ENCODE measurements at places on chromosomes 13 and 19.

DNA sequence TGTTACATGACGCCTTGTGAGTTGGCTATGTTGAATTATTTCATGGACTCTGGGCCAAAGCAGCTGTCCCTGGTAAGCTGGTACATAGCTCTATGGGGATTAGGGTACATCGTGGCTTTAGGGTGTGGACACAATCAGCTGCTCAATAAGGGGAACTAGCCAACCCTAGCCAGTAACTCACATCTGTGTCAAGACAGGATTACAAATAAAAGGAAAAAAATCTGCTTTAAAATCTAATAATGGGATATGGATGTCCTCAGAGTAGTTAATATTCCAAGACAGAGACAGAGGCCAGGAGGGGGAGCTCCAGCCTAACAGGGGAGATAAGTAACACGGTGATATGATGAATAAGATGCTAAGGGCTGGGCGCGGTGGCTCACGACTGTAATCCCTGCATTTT, 21.1 kb upstream of the ZNF766 start:
- no peak for DNase-seq

- DNase-seq = no peak
Measured at GRCh38 chr19:43660971-43661360, 9.0 kb downstream of the PLAUR start.

- no peak for DNase-seq
Measured at GRCh38 chr19:7544626-7545025, 9.1 kb downstream of the PNPLA6 start.

DNA sequence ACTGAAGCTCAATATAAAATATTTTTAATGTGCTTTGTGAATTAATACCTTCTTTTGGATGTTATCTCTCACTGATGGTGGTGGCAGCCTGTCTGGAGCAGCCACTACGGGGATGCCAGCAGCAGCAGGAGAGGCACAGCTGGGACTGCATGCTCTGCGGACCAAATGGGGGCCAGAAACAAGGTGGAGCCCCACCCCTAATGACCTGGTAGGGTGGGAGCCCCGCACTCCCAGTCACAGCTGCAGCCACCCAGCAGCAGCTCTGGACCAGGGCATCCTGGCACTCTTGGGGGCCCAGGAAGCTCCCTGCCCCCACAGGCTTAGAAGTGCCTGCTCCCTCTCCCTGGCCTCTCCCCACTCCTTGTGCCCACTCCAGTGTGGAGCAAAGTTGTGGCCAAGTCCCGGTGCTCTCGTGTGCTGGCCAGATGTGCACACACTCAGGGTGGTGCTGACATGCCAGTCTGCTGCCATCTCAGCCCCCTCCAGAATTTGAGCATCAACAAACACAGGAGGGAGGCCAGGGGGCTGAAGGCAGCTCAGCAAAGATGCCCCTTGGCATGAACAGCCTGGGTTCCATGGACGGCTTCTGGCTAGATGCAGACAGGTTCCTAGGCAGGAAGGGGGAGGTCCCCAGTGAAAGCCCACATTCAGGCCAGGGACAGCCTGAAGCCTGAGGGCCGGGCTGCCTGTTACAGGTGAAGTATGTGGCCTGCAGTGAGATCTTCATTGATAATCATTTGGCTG, 696.7 kb upstream of the SLITRK5 start:
- DNase-seq = no peak

GRCh38 chr19:49340069-49340864, 5.1 kb downstream of the CD37 start:
- DNase-seq = no peak

DNA sequence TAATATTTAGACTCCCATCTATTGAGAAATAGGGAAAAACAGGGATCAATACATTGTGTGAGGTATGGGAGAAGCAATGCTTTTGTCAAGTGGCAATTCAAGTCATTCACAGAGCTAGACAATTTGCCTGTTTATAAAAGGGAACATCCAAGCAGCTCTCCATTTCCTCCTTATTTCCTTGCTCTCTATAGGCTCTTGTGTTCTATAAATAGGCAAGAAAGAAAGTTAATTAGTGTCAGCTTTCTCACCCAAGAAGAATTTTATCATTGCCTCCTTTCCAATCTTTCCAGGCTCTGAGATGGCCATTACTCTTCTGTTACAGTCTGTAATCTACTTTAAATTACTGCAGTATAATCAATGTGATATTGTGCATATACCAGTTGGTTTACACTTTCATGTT, 199.9 kb downstream of the LHFPL6 start:
- no peak for DNase-seq

GRCh38 chr13:52758114-52758513, 18.5 kb upstream of the CNMD start:
- no peak for DNase-seq

DNA sequence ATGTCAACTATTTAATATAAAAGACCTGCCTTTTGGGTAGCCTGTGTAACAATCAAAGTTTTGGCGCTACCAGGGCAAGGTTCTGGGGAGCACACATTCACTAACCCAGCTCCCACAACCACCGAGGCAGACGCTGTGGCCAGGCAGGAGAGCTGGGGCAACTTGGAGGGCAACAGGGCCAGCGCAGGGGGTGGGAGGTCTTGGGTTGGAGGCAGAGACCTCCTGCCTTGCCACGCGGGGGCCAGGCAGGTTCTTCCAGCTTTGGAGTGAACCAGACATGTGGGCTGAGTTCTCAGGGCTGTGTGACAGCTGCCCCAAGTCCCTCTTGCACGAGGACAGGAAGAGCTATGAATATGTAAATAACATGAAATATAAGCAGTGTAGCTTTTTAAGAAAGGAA, 30.3 kb upstream of the MCF2L start:
- no peak for DNase-seq

DNA sequence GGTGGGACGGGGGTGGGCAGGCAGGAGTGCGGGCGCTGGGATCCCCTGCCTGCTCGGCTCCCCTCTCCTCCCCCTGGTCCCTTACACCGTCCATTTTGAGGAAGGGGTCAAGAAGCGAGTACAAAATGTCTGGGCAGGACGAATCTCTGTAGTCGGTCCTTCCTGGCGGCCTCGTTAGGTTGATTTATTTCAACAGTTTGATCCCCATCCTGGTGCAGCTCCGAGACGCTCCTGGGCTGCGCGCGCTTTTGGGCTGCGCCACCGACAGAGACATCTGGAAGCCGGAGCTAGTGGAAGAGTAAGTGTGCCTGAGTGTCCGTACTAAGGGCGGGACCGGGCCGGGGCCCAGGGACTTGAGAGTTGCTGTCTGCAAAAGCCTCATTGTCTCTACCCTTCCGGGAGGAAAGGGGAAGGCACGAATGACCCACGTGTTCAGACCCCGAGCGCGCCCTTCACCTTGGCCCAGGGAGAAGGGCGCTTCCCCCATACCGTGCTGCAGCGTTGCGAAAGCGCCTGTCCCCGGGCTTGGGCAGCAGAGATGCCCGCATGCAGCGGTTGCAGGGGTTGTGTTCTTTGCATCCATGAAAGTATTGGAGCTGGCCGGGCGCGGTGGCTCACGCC, 1.8 kb downstream of the ZNF114 start:
- peak; percentile 90 for DNase-seq

DNA sequence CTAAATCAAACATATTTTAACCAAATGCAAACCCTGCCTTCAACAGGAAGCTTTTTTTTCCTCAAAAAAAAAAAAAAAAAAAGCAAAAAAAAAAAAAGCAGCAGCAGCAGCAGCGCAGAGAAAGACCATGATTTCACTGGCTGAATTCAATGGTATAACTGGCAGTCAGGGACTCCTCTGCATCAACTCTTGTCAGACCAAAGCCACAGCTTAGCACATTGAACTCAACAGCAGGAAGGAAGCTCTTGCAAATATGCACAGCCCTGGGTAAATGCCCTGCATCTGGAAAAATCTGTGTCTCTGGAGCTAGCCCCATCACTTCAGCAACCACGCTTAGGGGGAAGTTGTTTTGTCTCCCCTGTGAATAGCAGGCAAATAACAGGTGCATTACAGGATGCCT, 17.6 kb upstream of the DHRS12 start:
- no peak for DNase-seq

DNA sequence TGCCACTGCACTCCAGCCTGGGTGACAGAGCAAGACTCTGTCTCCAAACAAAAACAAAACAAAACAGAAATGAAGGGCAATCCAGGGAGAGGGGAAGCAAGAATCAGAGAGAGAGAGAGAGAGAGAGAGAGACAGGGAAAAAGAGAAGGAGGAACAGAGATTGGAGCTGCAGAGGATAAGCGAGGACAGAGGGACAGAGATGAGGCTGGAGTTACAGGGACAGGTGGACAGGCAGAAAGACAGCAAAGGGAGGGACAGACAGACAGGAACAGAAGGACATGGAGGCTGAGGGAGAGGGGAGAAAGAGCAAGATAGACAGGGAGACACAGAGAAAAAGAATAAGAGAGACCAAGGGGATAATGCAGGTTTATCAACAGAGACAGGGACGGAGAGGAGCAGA, 1.3 kb upstream of the CRX start:
- no peak for DNase-seq

DNA sequence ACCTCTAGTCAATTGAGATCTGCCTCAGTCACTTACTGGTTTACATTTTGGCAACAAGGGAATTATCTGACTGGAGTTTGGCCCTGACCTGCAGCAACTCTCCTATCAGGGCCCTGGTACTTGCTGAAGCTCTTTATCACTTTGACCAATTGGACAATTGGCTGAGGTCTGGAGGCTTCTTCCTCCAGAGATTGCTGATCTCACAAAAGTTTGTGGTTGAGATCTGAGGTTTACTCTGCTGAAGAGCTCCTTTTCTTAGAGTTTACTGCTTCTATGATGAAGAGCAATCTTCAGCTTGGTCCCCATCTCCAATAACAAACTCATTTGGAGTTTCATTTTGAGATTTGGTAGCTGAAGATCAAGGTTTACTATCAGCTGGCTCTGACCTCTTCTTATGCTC, 276.9 kb upstream of the SGCG start:
- no peak for DNase-seq

GRCh38 chr13:96525715-96526114, 435.8 kb downstream of the HS6ST3 start:
- no peak for DNase-seq

DNA sequence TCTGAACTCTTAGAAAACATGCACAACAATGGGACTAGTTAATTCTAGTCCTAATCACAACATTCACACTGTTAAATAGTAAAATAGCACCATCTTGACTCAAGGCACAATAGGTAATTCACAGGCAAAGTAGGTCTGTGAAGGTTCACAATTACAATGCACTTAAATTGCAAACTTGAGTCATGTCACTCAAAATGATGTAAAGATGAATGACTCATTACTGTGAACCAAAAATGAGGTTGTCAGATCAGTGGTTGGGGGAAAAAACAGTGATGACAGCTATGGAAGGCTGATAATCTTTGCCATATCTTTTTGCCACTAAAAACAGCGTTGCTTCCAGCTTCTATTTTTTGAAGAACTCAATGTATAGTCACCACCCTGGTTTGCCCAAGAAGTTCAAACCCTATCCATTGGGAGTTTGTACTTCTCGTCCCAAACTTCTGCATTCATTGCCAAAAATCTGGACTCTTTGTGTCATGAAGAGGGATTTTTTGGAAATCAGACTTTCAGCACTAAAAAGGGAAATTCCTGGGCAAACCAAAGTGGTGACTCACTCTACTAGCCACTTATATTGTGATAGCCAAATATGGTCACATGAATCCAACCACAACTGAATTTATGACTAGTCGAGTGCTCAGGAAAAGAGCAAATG, 200.9 kb upstream of the TMTC4 start:
- no peak for DNase-seq

GRCh38 chr13:112651311-112651710, 38.5 kb upstream of the ATP11A start:
- no peak for DNase-seq

DNA sequence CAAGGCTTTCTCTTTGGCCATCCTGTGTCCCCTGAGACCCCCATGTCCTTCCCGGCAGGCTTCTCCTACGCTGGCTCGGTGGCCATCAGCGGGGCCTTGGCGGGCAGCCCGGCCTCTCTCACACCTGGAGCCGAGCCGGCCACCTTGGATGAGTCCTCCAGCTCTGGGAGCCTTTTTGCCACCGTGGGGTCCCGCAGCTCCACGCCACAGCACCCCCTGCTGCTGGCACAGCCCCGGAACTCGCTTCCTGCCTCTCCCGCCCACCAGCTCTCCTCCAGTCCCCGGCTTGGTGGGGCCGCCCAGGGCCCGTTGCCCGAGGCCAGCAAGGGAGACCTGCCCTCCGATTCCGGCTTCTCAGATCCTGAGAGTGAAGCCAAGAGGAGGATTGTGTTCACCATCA, 14.2 kb downstream of the PLEKHJ1 start:
- no peak for DNase-seq

DNA sequence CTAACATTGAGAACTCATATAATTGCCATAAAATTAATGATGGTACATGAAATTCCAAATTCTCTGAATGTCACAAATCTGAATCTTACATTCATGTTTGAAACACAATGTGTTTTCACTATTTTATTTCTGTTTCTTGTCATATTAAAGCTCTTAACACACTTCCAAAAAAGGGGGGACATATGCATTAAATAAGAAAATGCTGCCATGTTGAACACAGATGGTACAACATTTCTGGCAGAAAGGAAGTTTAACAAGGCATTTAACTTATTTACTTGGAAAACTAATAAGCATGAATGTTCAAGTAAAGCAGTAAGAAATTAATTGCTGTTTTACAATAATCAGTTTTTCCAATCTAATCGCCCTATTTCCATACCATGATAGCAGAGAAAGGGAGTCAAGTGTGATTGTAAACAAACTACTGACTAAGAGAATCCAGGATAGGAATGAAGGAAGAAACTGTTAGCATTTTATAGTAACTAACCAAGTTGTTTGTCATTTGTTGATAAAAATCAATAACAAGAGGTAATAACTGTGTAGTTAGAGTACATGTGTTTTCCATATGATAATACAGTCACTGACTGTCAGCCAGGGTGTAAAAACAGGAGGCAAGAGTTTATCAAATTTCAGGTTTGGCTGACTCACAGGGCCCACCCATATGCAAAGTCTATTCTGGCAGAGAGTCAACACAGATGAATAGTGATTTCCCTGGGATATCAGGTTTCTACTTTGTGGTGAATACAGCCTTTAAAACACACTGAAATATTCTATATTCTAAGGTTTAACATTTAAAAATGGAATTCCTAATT, 5.7 kb upstream of the FOXO1 start:
- no peak for DNase-seq

- DNase-seq = no peak
Measured at GRCh38 chr13:49216334-49216733, 3.8 kb upstream of the MLNR start.

DNA sequence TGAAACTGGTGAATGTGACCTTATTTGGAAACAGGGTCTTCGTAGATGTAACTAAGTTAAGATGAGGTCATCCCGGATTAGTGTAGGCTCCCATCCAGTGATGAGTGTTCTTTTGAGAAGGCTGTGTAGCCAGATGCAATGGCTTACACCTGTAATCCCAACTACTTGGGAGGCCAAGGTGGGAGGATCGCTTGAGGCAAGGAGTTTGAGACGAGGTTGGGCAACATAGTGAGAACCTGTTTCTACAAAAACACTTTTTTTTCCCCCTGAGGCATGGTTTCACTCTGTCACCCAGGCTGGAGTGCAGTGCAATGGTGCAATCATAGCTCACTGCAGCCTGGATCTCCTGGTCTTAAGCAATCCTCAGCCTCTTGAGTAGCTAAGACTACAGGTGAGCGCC, 36.4 kb downstream of the FBN3 start:
- DNase-seq = no peak

- peak; percentile 97 for DNase-seq
Measured at GRCh38 chr19:47608074-47608918, 638 bp upstream of the BICRA start.

GRCh38 chr19:2248136-2249009, 750 bp upstream of the AMH start:
- no peak for DNase-seq

- no peak for DNase-seq
Measured at GRCh38 chr13:20356444-20356843, 124.3 kb upstream of the GJB6 start.

Measured in right kidney (tissue), 9 donors.